ENCODE measurements at places on chromosomes 2 and 18.

DNA sequence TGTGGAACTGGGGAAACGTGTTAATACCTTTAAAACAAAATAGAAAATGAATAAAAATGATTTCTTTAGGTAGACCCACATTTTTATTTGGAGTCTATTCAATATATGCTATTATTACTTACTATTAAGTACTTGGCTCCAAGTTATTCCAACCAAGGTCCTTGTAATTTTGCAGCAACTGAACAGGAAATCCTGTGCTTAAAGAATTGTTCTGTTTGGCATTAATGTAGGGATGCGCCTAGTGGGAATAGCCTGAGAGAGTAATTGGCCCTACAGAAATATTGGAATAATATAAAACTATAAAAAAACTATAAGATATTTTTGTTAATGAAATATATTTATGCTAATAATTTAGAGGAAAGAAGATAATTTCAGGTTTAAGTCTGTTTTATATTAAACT is 22.9 kb upstream of the ZSWIM2 start:
- DNase-seq = no peak

DNA sequence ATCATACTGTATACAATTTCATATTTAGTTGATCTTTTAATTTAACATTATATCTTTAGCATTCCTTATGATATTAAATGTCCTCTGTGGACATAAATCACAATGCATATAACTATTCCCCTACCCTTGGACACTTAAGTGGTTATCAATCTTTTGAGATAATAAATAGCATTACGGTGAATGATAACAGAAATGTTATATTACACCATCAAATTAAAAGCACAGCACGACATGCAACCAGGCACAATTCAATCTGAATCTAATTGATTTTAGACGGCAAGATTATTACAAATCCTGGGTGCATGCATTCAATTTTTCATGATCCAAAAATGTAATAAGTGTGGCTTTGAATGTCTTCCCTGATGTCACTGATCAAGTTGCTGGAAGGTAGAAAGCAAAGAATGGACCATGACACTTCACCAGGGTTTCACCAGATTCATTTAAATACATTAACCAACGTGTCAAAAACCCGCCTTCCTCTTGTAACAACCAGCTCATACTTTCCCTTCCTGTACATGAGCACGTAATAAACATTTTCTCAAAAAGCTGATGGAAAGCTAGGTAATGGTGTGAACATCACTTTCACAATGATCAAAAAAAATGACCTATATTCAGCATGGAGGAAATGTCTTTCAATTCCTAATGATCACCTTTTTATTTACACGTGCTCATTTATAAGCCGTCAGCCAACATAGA is 513.7 kb upstream of the ID2 start:
- DNase-seq = no peak

DNA sequence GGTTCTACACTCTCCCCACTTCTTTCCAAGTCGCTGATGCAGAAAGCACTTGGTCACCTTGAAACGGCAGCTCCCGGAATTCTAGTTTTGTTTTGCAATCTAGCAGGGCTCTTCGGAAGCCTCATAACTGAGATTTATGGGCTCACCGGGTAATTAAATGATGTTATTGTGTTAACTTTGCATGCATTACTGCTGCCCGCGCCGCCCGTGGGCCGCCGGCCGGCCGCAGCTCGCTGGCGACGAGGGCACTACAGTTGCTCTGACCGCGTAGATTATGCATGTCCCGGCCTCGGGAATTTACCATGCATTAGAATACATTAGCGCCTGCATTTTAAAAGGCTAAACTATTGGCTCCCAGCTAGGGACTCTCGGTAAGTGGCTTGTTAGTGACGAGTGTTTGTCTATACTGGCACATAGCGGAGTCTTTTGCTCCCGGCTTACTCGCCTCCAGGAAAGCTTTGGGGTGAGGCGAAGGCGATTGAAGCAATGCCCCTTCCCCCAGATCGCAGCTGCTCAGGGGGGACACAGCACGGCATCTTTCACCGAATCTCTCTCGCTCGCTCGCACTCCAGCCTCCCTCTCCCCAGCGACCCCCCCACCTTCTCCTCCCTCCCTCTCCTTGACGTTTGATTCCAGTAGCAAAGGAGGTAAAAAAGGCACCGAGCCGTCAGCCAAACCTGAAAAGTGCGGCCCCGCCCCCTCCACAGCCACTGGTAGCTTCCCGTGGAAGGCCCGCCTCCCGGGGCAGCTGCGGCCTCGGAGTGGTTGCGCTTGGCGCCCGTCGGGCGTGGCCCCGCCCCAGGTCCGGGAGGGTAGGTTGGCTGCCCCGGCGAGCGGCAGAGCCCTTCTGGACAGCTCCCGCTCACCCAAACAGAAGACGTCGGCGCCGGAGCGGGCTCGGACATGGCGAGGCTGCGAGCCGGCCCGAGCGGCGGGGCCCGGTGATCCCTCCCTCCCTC is at the start of gene ONECUT2:
TSS of gene ONECUT2 (plus strand) at position 839 of the 959 bp plus-strand sequence. CDS start 343 bp downstream, outside the sequence.
- DNase-seq = peak; percentile 14

DNA sequence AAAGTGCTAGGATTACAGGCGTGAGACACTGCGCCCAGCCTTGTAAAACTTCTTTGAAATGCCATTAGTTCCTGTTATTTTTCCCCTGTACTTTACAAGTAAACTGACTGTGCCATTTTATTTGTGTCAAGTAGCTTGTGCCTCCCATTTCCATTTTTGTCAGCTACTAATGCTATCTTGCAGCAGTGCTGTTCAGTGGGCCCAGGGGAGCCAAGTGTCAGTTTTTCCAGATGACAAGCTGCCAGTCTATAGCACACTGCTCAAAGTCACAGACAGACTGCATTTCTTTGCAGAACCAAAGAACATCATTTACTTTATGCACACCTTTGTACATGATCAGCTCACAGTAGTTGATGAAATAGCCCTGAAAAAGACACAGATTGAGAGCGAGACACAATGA is 901.3 kb upstream of the CDH2 start:
- no peak for DNase-seq

DNA sequence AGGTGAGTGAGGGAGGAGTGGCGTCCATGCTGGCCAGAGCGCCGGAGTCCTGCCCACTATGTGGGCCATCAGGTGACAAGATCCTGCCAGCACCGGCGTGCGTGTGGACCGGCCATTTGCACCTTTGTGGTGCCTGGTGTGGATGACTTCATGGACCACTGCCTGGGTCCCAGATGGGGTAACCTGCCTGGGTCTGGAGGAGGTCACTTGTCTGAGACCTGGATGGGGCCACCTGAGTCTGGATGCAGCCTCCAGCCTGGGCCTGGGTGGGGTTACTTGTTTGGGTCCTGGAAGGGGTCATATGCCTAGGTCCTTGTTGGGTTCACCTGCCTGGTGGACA is 299.6 kb downstream of the NDUFA10 start:
- no peak for DNase-seq

DNA sequence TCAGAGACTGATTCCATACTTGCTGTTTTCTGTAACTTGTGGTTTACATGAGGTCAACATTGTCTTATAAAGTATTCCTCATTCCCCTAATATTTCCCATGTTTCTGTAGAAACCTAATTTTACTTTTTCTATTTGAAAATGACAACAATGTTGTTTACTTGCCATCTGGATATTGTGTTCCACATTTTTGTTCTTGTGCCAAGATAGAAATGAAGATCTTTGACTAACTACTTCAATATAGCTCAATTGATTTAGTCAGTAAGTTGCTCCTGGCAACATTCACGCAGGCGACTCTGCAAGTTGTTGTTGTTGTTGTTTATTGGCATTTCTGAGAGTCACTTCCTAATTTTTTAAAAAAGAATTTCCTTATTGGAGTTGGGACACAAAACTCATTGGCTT is 69.5 kb downstream of the CAVIN2 start:
- DNase-seq = no peak

- no peak for DNase-seq
Measured at GRCh38 chr2:171718720-171719119, 31.5 kb downstream of the DYNC1I2 start.

DNA sequence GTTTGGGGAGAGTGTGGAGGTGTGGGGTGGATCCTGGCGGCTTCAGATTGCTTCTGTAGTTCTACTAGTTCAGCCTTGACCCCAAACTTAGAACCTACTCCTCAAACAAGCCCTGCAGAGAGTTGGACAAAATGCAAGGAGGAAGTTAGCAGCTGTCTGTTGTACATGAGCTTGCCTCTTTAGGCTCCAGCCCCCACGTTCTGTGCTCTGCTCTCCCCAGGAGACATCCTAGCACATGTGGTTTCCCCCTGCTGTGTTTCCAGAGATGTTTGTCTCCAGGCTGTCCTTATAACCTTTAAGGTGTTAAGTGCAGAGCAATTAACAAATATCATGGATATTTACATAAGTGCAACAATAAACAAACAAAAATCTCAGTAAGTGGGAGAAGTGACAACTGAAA is 111.1 kb downstream of the ACOXL start:
- no peak for DNase-seq

GRCh38 chr2:222319586-222320435 is 21.0 kb upstream of the PAX3 start:
- no peak for DNase-seq

GRCh38 chr2:45980161-45980865 is 316.9 kb upstream of the EPAS1 start:
- no peak for DNase-seq

- no peak for DNase-seq
Measured at GRCh38 chr18:55239740-55240139, 280.5 kb upstream of the CCDC68 start.

DNA sequence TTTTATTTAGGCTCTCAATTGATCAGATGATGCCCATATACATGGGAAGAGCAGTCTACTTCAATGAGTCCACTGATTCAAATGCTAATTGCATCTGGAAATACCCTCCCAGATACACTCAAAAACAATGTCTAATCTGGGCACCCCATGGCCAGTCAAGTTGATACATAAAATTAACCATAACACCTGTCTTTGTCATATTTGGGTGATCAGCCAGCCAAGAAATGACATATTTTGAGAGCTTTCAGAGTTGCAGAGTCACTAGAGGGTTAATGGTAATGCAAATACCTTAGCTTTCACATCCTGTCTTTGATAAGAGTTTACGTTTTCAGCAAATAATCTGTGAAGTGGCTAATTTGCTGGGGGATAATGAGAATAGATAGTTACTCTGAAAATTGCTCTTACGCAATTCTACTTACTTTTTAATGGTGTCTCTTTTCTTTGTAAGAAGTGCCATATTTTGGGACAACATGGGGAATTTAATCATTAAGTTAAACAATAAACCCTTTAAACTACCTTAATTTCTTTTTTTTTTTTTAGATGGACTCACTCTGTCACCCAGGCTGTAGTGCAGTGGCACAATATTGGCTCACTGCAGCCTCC is 49.1 kb downstream of the CCDC195 start:
- no peak for DNase-seq

Data from activated effector memory CD4-positive, alpha-beta T cell treated with Interleukin-2 at 50 U/mL for 16 hours (primary cell).